GM23338 (cell line): ENCODE measurements at places on chromosomes 4 and X. TPM values are rescaled to one million over a fixed set of nuclear protein-coding genes. Genes with fewer than 3 reads are reported as not detected.

TMSB15C gene
- 3.9 and 5.8 TPM in 2 replicates for total RNA-seq

NPY1R gene
- total RNA-seq, result 7.4 and 10.9 TPM in 2 replicates

FDCSP gene
- not detected in 2 replicates for total RNA-seq

NAP1L5 gene
- 1.3 and 2.0 TPM in 2 replicates for total RNA-seq

GUCY1A1 gene
- not detected in 2 replicates for total RNA-seq

TLR2 gene
- total RNA-seq, result 1.2 and 2.1 TPM in 2 replicates

NXF2 gene
- 0.14 TPM in 1 of 2 replicates, not detected in the other for total RNA-seq

CNKSR2 gene
- 40.9 and 49.5 TPM in 2 replicates for total RNA-seq

KDR gene
- total RNA-seq, result 102 and 109 TPM in 2 replicates

VGLL1 gene
- not detected in 2 replicates for total RNA-seq

DNA sequence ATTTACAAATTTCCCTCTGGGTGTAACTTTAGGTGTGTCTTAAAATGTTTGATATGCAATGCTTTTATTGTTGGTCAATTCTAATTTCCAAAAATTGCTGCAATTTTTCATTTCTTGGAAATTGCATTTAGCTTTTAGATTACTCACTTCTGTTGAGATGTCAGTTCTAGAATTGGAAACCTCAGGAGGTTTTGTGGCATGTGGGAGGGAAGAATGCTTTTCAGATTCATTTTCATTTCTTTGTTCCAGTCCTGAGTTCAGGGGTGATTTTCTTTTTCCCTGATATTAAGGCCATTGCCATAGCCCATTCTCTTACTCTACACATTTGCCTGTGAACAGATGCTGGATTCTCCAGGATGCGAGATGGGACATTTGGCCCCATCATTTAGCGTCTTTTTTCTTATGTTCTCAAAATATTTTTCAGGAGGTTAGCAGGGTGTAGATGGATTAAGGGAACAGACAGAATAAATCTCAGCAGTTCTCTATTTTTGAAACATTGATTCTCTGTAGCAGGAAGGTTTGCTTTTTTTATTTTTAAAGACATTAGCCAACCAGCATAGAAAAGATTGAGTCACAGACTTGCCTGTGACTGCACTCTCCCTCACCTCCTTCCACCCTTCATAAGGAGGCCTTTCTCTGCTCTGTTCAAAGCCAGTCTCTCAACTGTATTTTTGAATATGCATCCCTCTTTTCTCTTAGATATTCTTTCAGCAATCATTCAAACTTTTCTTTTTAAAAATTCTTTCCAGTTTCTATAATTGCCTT lies 238.4 kb upstream of the ANXA3 start:
- DNase-seq, result no peak

DNA sequence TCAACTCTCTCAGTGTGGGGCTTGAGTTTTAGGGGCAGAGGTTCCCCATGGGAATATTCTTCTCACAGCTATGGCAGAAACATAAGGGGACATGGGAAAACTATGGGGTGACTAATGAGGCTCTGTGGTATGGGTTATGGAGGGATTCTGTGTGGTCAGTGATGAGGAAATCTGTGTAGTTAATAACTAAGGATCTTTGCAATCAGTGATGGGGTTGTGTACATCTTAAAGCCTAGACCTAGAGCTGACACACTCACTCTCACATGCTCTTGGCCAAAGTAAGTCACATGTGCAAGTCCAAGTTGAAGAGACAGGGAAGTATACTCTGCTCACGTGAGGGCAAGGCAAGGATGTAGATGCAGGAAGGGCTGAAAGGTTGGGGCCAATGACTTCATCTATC lies 86.4 kb upstream of the UXT start:
- no peak for DNase-seq
- H3K27ac ChIP-seq, result no peak overlapping the region
- H3K4me3 ChIP-seq, result no peak overlapping the region
- H3K27me3 ChIP-seq, result no peaks in the 10 kb centered on the region
- no peaks in the 10 kb centered on the region for H3K4me1 ChIP-seq

DNA sequence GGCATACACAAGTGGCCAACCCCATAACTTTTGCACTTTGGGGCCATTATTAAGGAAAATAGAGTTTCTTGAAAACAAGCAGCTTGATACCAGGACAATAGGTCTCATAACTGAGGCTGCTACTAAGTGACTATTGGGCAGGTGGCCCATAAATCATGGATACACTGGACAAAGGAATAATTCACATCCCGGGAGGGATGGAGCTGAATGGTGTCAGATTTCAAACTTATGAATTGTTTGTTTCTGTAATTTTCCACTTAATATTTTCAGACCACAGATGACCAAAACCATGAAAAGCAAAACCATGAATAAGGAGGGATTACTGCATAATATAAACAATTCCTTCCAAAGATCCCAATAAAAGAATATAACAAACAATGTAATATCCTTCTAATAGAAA lies 114.4 kb downstream of the WDFY3 start:
- peaks cover 6% of the 10 kb centered on the region; the same call in 1 of the 2 replicates for H3K4me1 ChIP-seq
- no peaks in the 10 kb centered on the region for H3K36me3 ChIP-seq
- no peak for DNase-seq
- no peak overlapping the region for H3K4me3 ChIP-seq
- no peaks in the 10 kb centered on the region for H3K27me3 ChIP-seq

DNA sequence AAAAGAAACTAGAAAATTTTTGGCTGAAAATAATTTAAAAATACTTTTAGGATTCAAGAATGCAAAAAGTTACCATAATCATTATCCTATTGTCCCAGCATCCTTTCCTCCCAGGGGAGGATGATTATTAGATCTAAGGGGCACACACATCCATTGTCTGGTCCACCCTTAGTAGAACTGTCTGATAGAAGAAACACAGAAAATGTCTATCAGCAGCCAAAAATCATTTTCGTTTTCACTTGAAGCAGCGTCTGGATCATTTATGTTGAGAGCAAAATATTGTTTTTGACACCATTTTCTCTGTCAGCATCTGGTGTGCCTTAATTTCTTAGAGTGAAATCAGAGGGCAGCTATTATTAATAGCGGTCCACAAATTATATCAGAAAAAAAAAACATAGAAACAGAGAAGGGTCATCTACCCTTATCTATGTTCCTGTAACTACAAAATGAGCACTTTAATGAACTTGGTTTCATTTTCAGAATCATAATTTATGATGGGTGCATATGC lies 446.3 kb downstream of the TRAM1L1 start:
- H3K4me1 ChIP-seq, result no peaks in the 10 kb centered on the region
- no peak for DNase-seq
- H3K36me3 ChIP-seq, result no peaks in the 10 kb centered on the region
- H3K27me3 ChIP-seq, result no peaks in the 10 kb centered on the region
- H3K4me3 ChIP-seq, result no peak overlapping the region
- no peak overlapping the region for H3K27ac ChIP-seq

GRCh38 chrX:134776850-134777370 lies 118.6 kb upstream of the PLAC1 start:
- H3K27ac ChIP-seq, result no peak overlapping the region
- peaks cover 6% of the 10 kb centered on the region; the same call in 1 of the 2 replicates for H3K36me3 ChIP-seq
- H3K4me1 ChIP-seq, result no peaks in the 10 kb centered on the region
- no peaks in the 10 kb centered on the region for H3K27me3 ChIP-seq
- no peak for DNase-seq

DNA sequence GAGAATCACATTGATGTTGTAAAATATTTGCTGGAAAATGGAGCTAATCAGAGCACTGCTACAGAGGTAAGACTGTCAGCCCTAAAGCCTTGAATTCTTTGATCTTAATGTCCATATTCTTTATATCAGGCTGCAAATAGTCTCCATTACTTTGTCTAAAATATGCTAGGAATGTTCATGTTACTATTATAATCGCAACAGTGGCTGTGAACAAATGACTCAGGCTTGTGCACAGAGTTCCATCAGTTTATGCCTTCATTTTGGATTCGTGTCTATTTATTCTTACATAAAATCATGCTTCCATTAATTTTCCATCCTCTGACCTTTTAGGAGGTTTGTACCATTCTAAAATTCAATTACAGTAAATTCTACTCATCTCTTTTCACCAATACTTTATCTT lies 182.7 kb downstream of the ANK2 start:
- no peak overlapping the region for H3K27ac ChIP-seq
- DNase-seq, result no peak
- no peaks in the 10 kb centered on the region for H3K36me3 ChIP-seq
- H3K4me3 ChIP-seq, result no peak overlapping the region

- H3K4me1 ChIP-seq, result peaks cover 13% of the 10 kb centered on the region
- H3K27ac ChIP-seq, result no peak overlapping the region
Observed at GRCh38 chr4:110489901-110490508, 14.1 kb downstream of the ENPEP start.

- no peaks in the 10 kb centered on the region for H3K4me1 ChIP-seq
- H3K4me3 ChIP-seq, result no peak overlapping the region
- H3K27me3 ChIP-seq, result no peaks in the 10 kb centered on the region
Observed at GRCh38 chrX:13721819-13722519, 12.5 kb downstream of the TRAPPC2 start.

DNA sequence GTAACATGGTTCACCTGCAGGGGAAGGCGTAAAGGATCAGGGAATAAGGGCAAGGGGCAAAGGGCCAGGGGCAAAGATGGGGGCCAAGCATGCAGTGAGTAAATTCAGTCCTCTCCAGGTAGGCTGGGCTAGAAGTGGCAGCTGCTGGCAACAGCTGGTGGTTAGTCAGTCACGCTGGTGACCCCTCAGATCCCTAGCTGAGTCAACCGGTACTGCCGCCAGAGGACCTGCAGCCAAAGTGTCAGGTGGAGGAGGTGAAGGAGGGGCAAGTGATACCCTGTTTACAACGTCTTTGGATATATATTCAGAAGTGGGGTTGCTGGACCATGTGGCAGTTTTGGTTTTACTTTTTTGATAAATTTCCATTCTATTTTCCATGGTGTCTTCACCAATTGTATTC lies 24.6 kb upstream of the NAP1L2 start:
- DNase-seq, result peak; percentile 12
- H3K4me3 ChIP-seq, result no peak overlapping the region
- H3K36me3 ChIP-seq, result no peaks in the 10 kb centered on the region
- H3K27me3 ChIP-seq, result no peaks in the 10 kb centered on the region

- H3K4me1 ChIP-seq, result peaks cover 34% of the 10 kb centered on the region
- H3K27ac ChIP-seq, result no peak overlapping the region
- no peak overlapping the region for H3K4me3 ChIP-seq
- no peak for DNase-seq
- no peaks in the 10 kb centered on the region for H3K27me3 ChIP-seq
- no peaks in the 10 kb centered on the region for H3K36me3 ChIP-seq
Observed at GRCh38 chrX:9144701-9145241, 110.8 kb upstream of the FAM9B start.

DNA sequence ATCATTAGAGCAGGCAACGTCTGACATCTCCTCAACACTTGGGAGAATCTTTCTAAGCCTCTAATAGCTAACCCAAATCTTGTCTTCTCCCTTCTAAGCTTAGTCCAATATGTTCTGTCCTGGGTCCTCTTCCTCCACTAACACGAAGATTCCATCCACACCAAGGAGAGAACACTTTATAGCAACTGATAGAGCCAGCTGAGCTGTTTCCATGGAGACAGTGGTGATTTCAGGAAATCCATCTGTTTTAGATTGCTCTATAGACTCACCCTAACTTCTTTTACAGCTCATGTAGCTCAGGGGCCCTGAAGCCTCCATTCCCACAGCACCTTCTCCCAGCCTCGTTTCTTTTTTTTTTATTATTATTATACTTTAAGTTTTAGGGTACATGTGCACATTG lies 37.4 kb downstream of the SCD5 start:
- no peaks in the 10 kb centered on the region for H3K36me3 ChIP-seq
- H3K27ac ChIP-seq, result no peak overlapping the region
- no peak for DNase-seq

GRCh38 chr4:14958436-14958835 lies 43.8 kb upstream of the CPEB2 start:
- H3K4me1 ChIP-seq, result no peaks in the 10 kb centered on the region
- no peak for DNase-seq
- H3K4me3 ChIP-seq, result no peak overlapping the region
- no peaks in the 10 kb centered on the region for H3K36me3 ChIP-seq
- H3K27ac ChIP-seq, result no peak overlapping the region

DNA sequence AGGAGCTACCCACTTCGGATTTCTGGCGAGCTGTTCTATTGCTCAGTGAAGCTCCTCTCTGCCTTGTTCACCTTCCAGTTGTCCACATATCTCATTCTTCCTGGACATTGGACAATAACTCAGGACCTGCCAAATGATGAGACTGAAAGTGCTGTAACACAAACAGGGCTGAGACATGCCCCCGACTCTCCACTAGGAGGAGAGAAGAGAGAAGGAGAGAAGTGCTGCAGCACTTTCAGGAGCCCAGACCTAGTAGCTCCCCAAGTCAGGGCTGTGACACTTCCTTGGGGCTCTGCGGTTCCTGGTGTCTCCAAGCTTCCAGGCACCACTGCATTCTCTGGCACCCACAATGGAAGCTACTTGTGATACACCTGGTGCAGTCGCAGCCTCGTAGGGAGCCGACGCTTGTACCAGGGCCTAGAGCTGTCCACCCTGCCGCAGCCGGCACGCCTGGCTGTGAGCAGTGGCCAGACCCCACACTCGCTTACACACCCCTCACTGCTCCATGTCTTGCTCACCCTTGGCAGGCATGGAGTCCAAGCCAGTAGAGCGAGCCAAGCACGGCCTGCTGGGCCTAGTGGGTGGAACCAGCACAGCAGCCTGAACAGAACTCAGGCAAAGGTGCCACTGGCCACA lies 234.9 kb downstream of the TECRL start:
- DNase-seq, result no peak
- no peak overlapping the region for H3K27ac ChIP-seq
- no peaks in the 10 kb centered on the region for H3K4me1 ChIP-seq
- no peak overlapping the region for H3K4me3 ChIP-seq
- H3K36me3 ChIP-seq, result no peaks in the 10 kb centered on the region

- DNase-seq, result peak; percentile 37
- no peaks in the 10 kb centered on the region for H3K27me3 ChIP-seq
- H3K27ac ChIP-seq, result no peak overlapping the region
- no peaks in the 10 kb centered on the region for H3K36me3 ChIP-seq
Observed at GRCh38 chrX:110852180-110852579, 56.6 kb upstream of the CHRDL1 start.
